ENCODE measurements at places on chromosomes 2 and 18.

DNA sequence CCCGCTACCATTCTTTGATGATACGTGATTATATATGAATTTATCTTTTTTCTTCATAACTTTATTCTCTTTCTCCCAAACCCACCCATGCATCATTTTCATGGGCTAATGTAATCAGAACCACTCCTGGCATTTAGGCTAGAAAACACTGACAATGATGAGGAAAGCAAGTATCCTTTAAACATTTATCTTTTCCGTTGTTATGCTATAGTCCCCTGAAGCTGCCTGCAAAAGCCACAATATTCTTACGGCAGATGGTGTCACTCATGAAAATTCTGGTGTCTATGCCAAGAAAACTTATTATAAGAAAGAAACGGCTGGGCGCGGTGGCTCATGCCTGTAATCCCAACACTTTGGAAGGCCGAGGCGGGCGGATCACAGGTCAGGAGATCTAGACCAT lies 221.8 kb upstream of the CTAGE1 start:
- DNase-seq = no peak

DNA sequence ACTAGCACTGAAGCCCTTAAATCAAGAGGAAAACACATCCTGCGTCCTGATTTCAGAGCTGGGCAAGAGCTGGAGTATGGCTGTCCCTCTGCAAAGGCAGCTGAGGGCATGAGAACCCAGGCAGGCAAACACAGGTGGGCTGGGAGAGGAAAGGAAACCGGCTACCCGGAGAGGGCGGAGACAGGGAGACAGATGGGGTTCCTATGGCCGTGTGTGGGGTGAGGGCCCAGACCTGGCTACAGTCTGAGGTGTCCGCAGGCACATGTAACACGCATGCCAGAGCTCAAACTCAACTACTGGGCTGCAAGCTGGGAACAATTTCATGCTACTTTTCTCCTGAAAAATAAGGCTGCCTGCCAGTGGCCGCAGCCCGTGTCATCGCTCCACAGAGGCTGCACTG lies 2.7 kb downstream of the COPS9 start:
- DNase-seq = no peak

GRCh38 chr2:105272176-105272575 lies 30.6 kb downstream of the GPR45 start:
- DNase-seq = no peak

DNA sequence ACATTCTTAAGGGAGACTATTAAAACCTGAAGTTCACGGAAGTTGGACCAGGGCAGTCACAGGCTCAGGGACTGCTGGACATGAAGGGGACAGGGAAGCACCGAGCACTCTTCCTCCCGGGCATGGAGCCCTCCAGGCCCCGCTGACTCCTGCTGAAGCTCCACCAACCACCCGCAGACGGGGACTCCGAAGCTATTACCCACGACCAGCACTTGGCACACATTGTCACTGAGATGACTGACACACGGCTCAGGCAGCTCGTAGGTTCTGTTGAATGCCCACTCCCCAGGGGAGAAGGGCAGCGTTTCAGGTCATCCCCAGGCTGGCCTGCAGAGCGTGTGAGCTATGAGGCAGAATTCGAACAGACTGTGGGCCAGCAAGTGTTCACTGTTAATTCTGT lies 234.8 kb downstream of the NDUFA10 start:
- DNase-seq = no peak
